Naive thymus-derived CD4-positive, alpha-beta T cell (primary cell): ENCODE measurements at places on chromosomes 16 and 17. TPM values are rescaled to one million over a fixed set of nuclear protein-coding genes. Genes with fewer than 3 reads are reported as not detected.

- H3K27ac ChIP-seq = no peak overlapping the region
- no peak overlapping the region for H3K4me3 ChIP-seq
- no peaks in the 10 kb centered on the region for H3K36me3 ChIP-seq
- no peak for DNase-seq
Measured at GRCh38 chr16:58485184-58485887, 14.6 kb upstream of the NDRG4 start.

DNA sequence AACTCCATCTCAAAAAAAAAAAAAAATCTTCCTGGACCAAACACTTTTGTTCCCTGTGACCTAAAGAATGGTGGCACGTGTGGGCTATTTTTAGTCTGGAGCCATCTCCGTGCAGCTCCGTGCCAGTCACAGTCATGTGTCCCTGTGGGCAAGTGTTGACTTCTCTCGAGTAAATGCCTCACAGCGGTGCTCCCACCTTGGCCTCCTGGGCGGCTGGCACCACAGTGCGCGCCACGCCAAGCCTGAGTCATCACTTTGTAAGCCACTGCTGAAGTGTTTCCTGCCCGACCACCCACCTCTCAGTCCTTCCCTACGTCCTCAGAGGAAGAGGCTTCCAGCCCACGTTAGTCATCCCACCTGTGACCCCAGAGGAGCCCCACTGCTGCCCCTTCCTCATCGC lies 10.9 kb upstream of the HEXD start:
- H3K4me1 ChIP-seq = no peaks in the 10 kb centered on the region
- peaks cover 47% of the 10 kb centered on the region for H3K36me3 ChIP-seq
- DNase-seq = no peak
- no peak overlapping the region for H3K27ac ChIP-seq
- no peak overlapping the region for H3K4me3 ChIP-seq

GRCh38 chr16:1290063-1290501 lies 19.4 kb upstream of the UBE2I start:
- H3K4me3 ChIP-seq = no peak overlapping the region
- no peak for DNase-seq
- no peaks in the 10 kb centered on the region for H3K4me1 ChIP-seq
- no peaks in the 10 kb centered on the region for H3K36me3 ChIP-seq
- no peaks in the 10 kb centered on the region for H3K27me3 ChIP-seq

- H3K27me3 ChIP-seq = no peaks in the 10 kb centered on the region
- peak within 1 kb of the TSS; percentile 88 for H3K27ac ChIP-seq
- DNase-seq = no peak
- peaks cover 33% of the 10 kb centered on the region for H3K4me1 ChIP-seq
Measured at GRCh38 chr17:7328840-7329373, at the start of gene NEURL4. Gene NEURL4 (minus strand): TSS chr17:7329335. CDS start chr17:7329312, 23 bp downstream.

DNA sequence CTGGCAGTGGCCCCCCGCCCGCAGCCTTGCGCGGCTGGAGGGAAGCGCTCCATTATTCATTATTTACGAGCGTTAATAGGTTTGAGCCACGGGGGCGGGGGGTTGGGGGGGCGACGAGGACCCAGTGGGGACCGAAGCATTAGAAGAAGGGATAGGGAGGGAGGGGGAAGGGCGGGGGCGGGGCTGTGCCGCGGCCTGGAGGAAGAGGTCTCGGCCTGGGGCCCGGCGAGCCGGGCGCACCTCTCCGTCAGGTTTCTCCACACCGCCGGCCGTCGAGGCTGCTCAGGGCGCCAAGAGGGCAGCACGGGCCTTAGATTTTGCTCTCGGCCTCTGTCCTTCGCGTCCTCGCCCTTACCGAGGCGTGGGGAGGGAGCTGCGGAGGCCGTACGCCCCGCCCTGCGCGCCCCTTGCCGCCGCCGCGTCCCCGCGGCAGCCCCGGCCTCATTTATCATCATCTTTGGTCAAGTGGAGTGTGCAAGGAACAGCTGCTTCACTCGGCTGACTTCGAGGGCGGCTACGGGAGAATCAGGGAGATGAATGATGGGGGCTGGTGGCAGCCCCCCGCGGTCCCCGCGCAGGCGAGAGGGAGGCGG lies 54.2 kb downstream of the SREBF1 start:
- H3K4me3 ChIP-seq = peak overlapping the region; percentile 72
- peaks cover 15% of the 10 kb centered on the region for H3K4me1 ChIP-seq
- peak overlapping the region; percentile 67 for H3K27ac ChIP-seq
- DNase-seq = no peak
- H3K36me3 ChIP-seq = no peaks in the 10 kb centered on the region

DNA sequence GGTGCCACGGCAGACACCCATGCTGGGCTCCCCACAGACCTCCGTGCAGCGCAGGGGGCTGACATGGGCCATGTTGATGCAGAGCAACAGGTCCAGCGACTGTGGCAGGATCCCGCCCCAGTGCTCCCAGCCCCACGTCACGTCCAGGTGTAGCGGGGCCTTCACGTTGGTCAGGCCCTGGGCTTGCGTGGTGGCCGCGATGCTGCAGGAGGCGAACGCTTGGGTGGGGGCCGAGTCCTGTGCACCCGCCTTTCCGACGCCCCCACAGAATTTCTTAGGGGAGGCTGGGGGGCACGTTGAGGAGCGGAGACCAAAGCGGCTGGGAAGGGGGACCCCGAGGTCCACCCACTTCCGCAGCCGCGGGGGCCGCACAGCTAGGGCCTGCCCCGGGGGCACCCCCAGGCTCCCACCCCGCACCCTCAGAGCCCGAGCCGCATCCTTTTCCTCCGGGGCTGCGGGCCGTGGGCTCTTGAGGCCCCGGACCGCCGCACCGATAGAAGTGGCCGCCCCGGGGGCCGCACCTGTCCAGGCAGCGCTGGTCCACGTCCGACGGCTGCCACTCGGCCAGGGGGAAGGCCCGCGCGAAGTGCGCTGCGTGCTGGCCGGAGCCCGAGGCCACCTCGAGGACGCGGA lies 416 bp downstream of the METTL26 start:
- peaks cover 16% of the 10 kb centered on the region for H3K36me3 ChIP-seq
- peak overlapping the region; percentile 70 for H3K27ac ChIP-seq
- no peak for DNase-seq
- H3K4me3 ChIP-seq = peak overlapping the region; percentile 99
- peaks cover 5% of the 10 kb centered on the region for H3K4me1 ChIP-seq

- H3K4me1 ChIP-seq = no peaks in the 10 kb centered on the region
- no peak overlapping the region for H3K27ac ChIP-seq
- no peak for DNase-seq
- H3K36me3 ChIP-seq = no peaks in the 10 kb centered on the region
- H3K4me3 ChIP-seq = no peak overlapping the region
Measured at GRCh38 chr16:5042574-5043171, 8.9 kb upstream of the NAGPA start.

DNA sequence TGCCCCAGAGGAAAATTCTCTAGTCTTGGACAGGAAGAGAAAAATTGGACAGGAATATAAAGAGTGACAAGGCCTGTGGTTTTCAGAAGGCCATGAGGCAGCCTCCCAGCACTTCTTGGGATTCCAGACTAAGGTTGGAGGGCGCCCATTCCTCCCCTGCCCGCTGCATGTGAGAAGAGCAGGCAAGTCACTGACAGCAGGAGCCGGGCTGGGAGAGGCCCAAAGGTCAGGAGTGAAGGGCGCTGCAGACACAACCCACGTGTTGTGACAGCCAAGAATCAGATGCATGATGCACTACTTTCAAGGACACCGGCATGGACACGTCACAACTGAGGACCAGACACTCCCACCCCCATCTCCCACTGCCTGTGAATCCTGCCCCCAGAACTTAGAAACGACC lies 256.7 kb downstream of the CBLN1 start:
- no peaks in the 10 kb centered on the region for H3K4me1 ChIP-seq
- no peak overlapping the region for H3K4me3 ChIP-seq
- H3K36me3 ChIP-seq = no peaks in the 10 kb centered on the region
- H3K27ac ChIP-seq = no peak overlapping the region
- H3K27me3 ChIP-seq = no peaks in the 10 kb centered on the region

- H3K27me3 ChIP-seq = peaks cover 3% of the 10 kb centered on the region
- H3K4me1 ChIP-seq = no peaks in the 10 kb centered on the region
- H3K36me3 ChIP-seq = no peaks in the 10 kb centered on the region
- H3K27ac ChIP-seq = no peak overlapping the region
- no peak overlapping the region for H3K4me3 ChIP-seq
Measured at GRCh38 chr16:21092951-21093350, 57.7 kb downstream of the DNAH3 start.

GRCh38 chr16:65745201-65745708 lies 621.2 kb upstream of the CDH5 start:
- H3K4me1 ChIP-seq = no peaks in the 10 kb centered on the region
- H3K27ac ChIP-seq = no peak overlapping the region
- no peak for DNase-seq
- H3K4me3 ChIP-seq = no peak overlapping the region

DNA sequence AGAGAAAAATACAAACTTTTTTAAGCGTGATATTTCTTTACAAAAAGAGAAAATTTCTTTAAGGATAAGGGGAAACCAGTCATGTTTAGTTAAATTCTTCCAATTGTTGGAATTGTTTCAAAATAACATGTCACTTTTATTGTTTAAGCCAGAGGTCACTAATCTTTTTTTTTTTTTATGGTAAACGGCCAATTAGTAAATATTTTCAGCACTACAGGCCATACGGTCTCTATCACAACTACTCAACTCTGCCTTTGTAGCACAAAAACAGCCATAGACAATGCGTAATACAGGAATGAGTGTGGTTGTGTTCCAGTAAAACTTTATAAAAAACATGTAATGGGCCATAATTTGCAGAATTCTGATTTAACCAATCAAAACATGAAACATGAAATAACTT lies 401.4 kb downstream of the GRIN2A start:
- no peaks in the 10 kb centered on the region for H3K4me1 ChIP-seq
- H3K4me3 ChIP-seq = no peak overlapping the region

DNA sequence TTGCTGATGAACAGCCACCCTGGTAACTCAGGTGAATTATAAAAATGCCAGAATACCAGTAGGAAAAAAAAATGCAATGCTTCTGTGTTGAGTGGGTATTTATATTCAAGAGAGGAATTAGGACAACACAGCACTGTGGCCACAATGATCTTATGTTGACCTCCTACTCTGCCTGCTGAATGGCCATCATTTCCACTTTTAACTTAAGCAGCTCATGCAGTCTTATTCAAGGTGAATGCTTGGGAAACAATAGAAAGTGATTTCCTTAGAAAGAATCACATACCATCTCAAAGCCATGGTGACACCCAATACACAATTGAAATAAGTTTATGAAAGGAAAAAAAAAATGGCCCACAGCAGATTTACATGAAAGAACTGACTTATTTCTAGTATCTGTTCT lies 224.0 kb downstream of the CDH8 start:
- H3K36me3 ChIP-seq = no peaks in the 10 kb centered on the region
- no peak for DNase-seq
- no peaks in the 10 kb centered on the region for H3K4me1 ChIP-seq
- no peaks in the 10 kb centered on the region for H3K27me3 ChIP-seq
- H3K27ac ChIP-seq = no peak overlapping the region
- H3K4me3 ChIP-seq = no peak overlapping the region

GRCh38 chr17:35161281-35161761 lies 13.7 kb downstream of the UNC45B start:
- peak; percentile 31 for DNase-seq
- no peaks in the 10 kb centered on the region for H3K27me3 ChIP-seq
- H3K4me1 ChIP-seq = peaks cover 40% of the 10 kb centered on the region
- peak overlapping the region; percentile 75 for H3K27ac ChIP-seq
- no peaks in the 10 kb centered on the region for H3K36me3 ChIP-seq

DNA sequence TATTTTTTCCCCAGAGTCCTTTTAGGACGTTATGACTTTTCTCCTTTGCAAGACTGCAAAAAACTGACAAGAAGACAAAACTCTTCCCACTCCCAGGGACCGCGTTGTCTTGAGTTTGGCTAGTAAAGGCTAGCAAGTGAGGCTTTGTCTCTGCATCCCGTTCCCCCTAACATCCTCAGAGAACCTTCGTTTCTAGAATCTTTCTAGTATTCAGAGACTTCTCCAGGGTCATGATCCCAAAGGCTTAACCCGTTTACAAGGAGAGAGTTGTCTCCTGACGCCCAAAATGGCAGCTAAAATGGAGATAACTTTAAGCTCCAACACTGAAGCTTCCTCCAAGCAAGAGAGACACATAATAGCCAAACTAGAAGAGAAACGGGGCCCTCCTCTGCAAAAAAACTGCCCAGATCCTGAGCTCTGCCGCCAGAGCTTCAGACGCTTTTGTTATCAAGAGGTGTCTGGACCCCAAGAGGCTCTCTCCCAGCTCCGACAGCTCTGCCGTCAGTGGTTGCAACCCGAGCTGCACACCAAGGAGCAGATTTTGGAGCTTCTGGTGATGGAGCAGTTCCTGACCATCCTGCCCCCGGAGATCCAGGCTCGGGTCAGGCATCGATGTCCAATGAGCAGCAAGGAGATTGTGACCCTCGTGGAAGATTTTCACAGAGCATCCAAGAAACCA lies 843 bp downstream of the ZNF174 start:
- peaks cover 22% of the 10 kb centered on the region for H3K4me1 ChIP-seq
- peak overlapping the region; percentile 87 for H3K4me3 ChIP-seq
- H3K27ac ChIP-seq = peak overlapping the region; percentile 89
- DNase-seq = peak; percentile 6
- no peaks in the 10 kb centered on the region for H3K27me3 ChIP-seq

- no peaks in the 10 kb centered on the region for H3K27me3 ChIP-seq
- H3K4me3 ChIP-seq = no peak overlapping the region
- H3K36me3 ChIP-seq = no peaks in the 10 kb centered on the region
- no peak overlapping the region for H3K27ac ChIP-seq
- DNase-seq = no peak
Measured at GRCh38 chr17:33056399-33057146, 64.9 kb downstream of the SPACA3 start.

DNA sequence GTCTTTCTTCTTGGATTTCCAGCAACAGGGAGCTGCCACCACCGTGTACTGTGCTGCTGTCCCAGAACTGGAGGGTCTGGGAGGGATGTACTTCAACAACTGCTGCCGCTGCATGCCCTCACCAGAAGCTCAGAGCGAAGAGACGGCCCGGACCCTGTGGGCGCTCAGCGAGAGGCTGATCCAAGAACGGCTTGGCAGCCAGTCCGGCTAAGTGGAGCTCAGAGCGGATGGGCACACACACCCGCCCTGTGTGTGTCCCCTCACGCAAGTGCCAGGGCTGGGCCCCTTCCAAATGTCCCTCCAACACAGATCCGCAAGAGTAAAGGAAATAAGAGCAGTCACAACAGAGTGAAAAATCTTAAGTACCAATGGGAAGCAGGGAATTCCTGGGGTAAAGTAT lies 389.0 kb downstream of the MAF start:
- no peak for DNase-seq
- no peak overlapping the region for H3K4me3 ChIP-seq
- H3K4me1 ChIP-seq = no peaks in the 10 kb centered on the region
- no peak overlapping the region for H3K27ac ChIP-seq

The PYDC1 gene
- not detected for total RNA-seq

The G6PC1 gene
- total RNA-seq = not detected

The KRT39 gene
- not detected in 2 replicates for total RNA-seq

The QPRT gene
- total RNA-seq = 6.5 and 7.0 TPM in 2 replicates
